ENCODE measurements at places on chromosomes 5 and 9.

- DNase-seq: no peak
These were observed 17.4 kb downstream of the SEC61B start for GRCh38 chr9:99239341-99240060.

DNA sequence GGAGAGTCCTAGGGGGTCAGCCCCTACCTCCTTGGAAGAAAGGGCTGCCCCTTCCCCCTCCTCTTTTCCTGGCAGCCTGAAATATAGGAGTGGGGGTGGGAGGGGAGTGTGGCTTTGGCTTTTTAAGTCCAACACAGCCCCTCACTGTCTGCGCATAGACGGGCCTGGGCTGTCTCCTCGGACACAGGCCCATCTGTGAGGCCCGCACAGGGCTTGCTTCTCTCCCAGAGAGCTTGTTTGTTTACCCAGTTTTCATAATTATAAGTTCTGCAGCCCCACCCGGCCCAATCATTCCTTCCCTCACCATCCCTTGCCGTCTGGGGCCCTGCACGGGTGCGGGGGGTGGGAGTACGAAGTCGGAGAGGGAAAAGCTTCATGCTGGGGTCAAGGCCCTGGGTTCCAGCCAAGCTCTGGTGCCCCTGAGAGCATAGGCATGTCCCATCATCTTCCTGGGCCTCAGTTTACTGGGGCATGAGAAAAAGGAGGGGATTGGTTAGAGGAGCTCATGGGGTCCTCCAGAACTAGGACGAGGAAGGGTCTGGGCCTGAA, 54.0 kb upstream of the STXBP1 start:
- no peak for DNase-seq

GRCh38 chr5:159459132-159459627, 128.9 kb upstream of the IL12B start:
- DNase-seq: no peak

DNA sequence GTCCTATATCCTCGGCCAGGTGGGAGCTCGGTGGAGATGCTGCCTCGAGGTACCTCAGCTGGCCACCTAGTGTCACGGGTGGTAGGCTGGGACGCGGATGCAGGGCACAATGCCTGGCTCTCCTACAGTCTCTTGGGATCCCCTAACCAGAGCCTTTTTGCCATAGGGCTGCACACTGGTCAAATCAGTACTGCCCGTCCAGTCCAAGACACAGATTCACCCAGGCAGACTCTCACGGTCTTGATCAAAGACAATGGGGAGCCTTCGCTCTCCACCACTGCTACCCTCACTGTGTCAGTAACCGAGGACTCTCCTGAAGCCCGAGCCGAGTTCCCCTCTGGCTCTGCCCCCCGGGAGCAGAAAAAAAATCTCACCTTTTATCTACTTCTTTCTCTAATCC, 2.0 kb downstream of the PCDHGC3 start:
- DNase-seq: no peak

GRCh38 chr5:32143617-32144377, 30.3 kb downstream of the GOLPH3 start:
- no peak for DNase-seq

- no peak for DNase-seq
These were observed 88.4 kb downstream of the GALNT10 start for GRCh38 chr5:154278908-154279307.

- no peak for DNase-seq
These were observed 115.3 kb downstream of the UNC13B start for GRCh38 chr9:35277171-35277520.

DNA sequence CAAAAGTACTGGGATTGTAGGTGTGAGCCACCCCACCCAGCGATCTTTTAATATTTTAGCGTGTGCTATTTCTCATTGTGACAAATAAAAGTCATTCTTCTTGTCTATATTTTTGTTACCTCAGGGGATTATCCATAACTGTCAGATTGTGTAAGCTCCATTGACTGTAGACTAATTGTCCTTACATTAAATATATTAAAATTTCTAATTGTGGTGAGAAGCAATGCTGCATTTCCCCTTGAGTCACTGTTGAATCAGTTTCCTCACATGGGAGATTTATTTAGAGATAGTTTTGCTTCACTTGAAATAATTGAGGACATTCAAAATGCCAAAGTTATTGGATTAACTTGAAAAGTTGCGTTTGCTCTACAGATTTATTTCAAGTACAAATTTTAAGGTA, 782.4 kb upstream of the WWC1 start:
- no peak for DNase-seq

DNA sequence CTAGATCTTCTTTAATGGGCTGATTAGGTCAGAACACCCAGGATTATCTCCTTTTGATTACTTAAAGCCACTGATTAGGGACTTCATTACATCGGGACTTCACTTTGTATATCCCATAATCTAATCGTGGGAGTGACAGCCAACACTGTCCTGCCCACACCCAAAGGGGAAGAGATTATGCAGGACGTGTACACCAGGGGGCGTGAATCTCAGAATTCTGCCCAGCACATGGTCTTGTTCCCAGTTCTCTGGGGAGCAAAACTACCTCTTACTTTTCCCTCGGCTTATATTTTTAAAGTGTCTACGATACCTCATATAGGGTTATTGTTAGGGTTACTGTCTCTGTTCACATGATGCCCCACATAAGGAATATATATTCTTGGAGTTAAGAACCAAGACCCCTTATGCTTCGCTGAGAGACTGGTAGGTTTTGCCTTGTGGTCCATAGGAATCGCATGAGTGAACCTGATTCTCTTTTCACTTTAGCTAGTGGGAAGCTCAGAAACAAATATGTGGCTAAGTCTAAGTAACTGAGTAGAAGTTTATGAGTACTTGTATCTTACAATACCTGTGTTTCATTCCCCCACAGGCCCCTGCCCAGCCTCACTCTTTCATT, 192.7 kb downstream of the GNA14 start:
- DNase-seq: peak; percentile 60

DNA sequence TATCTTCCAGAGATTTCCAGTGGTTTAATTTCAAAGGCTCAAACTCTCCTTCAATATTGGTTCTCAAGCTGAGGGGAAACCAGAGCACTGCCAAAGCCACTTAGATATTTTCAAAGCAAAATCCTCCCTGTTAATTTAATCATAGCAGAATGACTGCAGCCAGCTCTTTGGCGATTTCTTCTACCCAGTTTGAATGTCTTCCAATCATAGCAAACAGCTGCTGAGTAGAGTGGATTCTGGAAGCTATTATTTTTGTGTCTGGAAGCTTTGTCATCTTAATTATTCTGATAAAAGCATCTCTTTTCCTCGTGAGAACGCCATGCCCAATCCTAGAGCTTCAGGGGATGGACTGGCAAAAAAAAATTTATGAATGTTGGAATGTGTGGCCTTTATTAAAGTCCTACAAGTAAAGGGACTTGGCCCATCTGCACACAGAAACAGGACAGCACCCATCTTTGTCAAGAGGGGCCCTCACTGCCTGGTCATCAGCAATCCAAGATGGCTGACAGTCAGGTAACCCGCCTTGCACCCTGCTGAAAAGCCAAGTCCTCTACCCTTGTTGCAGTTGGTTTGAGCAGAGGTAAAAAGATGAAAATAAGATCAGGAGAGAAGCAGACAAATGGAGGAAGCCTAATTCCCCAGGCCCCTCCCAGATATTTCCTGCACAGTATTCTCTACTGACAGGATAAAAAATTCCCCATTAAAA, 125.1 kb downstream of the SUSD1 start:
- DNase-seq: no peak

DNA sequence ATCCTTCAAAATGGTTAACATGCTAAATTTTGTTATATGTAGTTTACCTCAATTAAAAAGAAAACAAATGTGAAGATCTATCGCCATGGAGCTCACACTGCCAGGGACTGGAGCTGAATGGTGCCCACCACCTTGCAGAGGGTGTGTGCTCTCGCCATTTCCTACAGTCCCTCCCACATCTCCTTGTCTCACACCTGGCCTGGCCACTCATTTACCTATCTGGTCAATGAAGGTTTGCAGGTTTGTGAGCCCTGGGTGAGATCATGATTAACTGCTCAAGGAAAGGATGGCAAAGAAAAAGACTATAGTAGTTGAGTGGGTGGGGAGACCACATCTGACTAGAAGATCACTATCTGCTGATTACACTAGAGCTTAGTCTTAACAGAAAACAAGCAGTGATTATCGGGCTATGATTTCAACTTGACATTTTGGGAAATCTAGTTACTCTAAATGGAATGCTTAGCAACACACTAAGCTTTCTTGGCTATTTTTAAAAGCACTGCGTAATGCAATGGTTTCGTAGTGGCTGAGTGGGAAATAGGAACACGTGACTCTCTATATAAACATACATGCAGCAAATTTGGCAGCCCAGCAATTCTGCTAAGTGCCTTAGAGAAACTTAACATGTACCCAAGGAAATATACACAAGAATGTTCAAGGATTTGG, 27.3 kb downstream of the PUM3 start:
- DNase-seq: no peak

GRCh38 chr5:171986772-171987171, 19.7 kb downstream of the FBXW11 start:
- no peak for DNase-seq

DNA sequence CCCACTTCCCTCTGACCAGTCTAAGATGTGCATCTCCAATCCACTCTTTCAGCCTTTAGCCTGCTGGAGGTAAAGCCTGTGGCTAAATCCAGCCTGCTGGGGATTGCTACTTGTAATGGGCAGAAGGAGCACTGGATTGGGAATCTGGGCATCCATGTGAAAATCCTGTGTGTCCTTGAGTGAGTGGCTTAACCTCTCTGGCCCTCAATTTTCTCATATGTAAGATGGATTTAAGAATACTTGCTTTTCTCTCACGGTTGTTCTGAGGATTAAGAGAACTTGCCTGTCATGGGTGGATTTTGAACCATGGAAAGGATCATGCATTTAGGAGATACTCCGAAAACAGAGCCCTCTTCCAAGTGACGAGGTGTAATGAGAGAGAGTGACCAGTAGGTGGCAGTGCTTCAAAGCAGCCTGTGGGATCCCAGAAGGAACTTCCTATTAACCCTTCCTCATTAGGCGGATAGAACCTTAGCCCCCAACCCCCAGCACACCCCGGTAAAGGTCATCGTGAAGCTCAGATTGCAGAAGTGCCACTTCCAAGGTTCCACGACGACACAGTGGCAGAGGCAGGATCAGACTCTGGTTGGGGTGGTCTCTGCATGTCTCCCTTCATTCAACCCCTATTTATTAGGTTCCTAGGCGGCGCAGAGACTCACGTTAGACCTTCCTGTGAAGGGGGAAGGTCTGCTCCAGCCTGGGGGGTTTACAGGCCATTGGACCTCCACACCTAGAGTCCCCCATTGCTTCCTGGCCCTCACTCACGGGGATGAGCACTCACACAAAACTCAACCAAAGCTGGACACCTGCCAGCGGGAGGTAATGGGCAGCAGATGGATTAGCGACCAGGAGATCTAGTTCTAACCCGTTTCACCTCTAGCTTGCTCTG, 68.7 kb upstream of the ZNF618 start:
- DNase-seq: peak; percentile 57

DNA sequence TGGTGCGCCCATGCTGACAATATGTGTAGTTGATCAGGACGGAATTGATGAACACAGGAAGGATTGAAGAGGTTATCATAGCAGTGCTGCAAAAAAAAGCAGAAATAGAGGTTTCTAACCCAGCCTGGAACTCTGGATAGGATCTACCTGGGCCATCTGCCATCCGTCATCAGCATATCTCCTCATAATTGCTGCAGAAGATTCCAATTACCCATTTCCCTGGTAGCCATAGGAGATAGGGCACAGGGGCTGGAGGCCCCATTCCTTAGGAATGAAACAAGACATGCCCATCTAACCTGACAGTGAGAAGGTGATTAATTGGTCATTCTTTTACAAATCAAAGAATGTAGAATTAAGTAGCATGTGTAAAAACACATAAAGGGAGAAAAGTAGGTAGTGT, 60.3 kb upstream of the TRIM32 start:
- DNase-seq: no peak

DNA sequence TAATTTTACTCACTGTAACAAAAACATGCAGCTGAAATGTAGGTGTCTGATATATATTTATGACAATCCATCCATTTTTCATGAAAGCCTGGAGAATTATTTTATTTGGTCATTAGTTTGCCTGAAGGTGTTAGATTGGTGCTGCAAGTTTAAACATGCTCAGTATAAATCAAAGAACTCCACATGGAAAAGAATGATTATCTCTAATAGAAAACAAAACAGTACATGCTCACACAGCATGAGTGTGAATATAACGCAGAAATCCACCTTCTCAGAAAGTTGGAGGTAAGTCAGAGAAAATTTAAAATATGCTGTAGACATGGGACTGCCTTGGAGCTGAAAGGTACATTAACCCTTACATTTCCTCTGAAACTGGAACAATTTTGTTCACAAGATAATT, 165.5 kb upstream of the RGS7BP start:
- no peak for DNase-seq

DNA sequence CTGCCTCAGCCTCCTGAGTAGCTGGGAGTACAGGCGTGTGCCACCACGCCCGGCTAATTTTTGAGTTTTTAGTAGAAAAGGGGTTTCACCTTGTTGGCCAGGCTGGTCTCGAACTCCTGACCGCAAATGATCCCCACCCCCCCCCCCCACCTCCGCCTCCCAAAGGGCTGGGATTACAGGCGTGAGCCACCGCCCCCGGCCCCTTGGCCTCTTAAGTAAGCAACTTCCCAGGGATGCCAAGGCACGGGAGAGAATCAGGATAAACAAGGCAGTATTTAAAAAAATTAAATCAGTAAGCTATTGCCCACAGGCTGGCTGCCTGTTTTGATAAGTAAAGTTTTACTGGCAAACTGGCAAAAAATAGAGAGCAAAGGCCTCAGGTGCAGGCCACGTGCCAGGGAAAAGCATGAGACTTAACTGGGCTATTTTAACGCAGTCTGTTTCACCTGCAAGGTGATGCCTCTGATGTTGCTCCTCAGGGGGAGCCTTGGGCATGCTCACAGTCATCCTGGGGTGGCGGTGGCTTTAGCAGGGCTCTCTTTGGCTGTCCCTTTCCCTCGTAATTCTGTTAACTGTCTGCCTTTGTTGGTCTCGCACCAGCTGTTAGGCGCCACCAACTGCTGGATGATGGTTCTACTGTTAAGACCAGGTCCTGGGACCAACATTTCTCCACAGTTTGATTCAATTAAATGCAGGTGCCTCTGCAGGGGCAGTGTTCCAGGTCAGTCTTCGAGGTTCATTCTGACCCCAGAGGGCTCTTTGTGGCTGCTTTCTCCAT, 19.4 kb upstream of the RNF130 start:
- no peak for DNase-seq

- no peak for DNase-seq
These were observed at the start of gene IL33 for GRCh38 chr9:6215562-6215961. TSS of gene IL33 (plus strand) at chr9:6215807. CDS start at chr9:6241695, 25,888 bp downstream.

- no peak for DNase-seq
These were observed 31.2 kb downstream of the LARP1 start for GRCh38 chr5:154786414-154786813.

DNA sequence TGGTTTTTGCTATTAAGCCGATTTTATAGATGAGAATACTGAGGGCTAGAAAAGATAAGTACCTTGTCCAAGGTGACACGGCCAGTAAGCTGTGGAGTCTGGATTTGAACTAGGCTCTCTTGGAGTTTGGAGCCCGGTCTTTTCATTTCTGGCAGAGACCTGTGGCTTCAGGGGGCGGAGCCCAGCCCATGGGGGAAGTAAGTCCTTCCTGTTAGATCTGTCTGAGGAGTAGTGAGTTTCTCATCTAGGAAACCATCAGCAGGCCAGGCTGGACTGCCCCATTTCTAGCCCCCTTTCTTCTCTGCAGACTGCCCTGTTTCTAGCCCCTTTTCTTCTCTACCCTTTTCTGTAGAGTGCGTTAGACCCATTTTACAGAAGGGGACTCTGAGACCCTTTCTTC, 521 bp upstream of the PTGS1 start:
- no peak for DNase-seq

Data from CD4-positive, alpha-beta T cell (primary cell).